ENCODE measurements at places on chromosomes 16 and 17.

DNA sequence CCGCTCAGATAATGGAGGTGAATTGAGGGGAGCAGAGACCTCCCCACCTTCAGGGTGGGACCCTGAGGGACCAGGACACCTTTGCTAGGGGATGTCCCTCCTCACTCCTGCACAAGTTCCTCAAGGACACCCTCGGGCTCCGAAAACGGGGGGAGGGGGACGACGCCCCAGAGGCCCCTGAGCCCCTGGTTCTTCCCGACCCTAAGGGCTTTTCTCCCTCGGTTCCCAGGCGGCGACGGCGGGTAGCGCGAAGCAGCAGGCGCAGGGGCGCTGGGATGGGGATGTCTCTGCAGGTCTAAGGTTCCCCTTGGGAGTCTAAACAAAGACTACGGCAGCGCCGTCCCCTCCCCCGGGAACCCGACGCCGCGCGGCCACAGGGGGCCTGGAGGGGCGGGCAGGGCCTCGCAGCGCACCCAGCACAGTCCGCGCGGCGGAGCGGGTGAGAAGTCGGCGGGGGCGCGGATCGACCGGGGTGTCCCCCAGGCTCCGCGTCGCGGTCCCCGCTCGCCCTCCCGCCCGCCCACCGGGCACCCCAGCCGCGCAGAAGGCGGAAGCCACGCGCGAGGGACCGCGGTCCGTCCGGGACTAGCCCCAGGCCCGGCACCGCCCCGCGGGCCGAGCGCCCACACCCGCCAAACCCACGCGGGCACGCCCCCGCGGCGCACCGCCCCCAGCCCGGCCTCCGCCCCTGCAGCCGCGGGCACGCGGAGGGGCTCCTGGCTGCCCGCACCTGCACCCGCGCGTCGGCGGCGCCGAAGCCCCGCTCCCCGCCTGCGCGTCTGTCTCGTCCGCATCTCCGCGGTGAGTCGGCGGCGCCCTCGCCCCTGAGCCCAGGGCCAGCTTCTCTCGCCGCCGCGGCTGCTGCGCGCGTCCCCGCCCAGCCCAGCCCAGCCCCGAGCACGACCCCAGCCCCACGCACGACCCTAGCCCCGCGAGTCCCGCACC, 36.7 kb upstream of the NDRG4 start:
- no peak for DNase-seq

DNA sequence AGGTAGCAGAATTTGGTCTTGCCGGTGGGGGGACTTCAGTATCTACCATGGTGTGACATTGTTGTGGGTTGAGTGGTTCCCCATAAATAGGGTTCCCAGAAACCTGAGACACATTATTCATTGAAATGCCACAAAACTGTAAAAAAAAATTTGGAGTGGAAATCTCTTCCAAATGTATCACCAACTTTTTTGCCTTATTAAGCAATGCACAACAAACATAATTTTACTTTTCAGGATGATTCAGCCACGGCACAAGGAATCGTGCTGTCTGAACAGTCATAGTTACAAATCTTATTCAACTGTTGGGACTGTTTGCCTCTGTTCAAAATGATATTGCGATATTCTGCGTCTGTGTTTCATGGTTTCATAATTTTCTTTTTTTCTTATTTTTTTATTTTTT, 181.2 kb downstream of the NTN1 start:
- no peak for DNase-seq

DNA sequence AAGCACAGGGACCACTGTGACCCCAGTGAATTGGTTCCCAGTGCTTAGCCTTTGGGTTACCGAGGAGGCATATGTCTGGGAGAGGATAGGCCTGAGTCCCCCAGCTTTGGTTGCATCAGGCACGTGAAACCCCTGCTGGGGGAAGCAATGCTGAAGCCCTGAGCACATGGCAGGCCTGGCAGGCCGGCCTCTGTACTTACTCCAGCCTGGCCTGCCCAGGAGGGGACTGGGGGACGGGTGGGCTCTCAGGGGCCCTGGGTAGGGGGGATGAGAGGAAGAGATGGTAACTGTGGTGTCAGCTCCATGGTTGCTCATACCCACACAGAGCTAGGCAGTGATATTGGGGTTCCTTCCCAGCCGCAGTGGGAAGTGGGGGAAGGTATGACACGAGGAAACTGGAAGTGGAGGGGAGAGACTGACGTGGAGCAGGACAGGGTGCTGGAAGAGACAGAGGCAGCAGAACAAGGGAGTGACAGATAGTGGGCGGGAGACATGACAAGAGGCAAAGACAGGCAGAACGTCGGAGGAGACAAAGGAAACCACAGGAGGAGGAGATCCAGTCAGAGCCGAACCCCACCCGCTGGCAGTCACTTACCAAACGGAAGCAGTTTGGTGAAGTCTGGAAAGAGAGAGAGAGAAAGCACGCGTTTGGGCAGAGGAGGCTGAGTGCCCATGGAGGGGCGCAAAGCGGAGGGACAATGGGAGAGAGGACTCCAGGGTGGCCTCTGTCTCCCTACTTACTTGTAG, 9.1 kb downstream of the TMEM208 start:
- DNase-seq = peak; percentile 78

GRCh38 chr17:80852476-80853015, 139.1 kb upstream of the CHMP6 start:
- no peak for DNase-seq

DNA sequence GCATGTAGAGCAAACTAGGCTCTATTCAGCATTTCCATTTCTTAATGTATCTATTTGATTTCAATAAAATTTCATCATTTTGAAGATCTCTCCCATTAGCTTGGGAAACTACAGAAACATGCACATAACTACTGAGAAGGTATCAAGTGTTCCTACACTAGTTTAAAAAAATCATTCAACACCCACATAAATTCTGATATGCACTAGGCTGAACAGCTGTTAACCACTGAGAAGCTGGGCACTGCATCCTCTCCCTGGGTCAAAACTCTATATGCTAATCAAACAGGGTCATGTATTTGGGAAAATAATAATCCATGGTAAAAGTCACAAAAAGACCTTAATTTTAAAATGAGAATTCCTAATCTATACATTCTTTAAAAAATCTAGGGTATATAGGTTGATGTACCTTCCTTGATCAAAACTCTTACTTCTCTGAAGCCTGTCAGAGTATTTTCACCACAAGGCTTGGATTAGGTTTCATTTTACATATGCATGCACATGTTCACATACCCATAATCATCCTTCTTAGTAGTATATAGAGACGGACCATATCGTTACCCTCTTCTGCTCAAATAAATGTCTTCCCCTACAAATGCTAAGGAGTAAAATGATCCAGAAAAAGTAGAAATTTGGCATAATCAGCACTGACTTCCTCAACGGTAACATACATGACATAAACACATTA, 57.2 kb downstream of the KANSL1 start:
- DNase-seq = no peak

DNA sequence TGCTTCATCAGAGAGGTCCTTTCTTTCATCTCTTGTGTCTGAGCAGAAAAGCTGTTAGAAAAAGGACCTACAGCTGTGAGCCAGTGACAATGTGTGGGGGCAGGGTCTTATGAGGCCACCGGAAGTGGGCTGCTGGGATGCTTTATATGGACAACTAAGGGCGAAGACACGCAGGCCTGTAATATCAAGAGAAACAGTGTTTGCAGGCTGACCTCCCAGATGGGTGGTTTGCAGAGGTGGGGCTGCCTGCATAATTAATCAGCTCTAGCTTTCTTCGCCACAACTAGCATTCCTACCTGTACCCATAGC, 30.4 kb upstream of the SALL1 start:
- DNase-seq = no peak

DNA sequence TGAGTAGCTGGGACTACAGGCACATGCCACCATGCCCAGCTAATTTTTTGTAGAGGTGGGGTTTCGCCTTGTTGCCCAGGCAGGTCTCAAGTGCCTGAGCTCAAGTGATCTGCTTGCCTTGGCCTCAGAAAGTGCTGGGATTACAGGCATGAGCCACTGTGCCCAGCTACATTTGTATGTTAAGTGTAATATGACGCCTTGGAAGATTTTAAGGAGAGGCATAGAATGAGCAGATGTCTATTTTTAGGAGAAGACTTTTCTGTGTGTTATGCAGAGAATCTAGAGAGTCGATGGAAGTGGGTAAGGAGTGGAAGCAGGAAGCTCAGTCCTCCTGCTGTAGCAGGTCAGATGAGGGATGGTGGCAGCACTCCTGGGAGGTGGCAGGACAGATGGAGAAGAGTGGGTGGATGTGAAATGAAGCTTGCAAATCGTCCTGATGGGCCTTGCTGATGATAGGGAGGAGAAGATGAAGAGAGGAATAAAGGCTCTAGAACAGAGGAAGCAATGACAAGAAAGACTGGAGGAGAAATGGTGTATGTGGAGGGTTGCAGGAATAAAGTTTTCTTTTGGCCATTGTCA, 125.3 kb downstream of the SHISA6 start:
- no peak for DNase-seq

DNA sequence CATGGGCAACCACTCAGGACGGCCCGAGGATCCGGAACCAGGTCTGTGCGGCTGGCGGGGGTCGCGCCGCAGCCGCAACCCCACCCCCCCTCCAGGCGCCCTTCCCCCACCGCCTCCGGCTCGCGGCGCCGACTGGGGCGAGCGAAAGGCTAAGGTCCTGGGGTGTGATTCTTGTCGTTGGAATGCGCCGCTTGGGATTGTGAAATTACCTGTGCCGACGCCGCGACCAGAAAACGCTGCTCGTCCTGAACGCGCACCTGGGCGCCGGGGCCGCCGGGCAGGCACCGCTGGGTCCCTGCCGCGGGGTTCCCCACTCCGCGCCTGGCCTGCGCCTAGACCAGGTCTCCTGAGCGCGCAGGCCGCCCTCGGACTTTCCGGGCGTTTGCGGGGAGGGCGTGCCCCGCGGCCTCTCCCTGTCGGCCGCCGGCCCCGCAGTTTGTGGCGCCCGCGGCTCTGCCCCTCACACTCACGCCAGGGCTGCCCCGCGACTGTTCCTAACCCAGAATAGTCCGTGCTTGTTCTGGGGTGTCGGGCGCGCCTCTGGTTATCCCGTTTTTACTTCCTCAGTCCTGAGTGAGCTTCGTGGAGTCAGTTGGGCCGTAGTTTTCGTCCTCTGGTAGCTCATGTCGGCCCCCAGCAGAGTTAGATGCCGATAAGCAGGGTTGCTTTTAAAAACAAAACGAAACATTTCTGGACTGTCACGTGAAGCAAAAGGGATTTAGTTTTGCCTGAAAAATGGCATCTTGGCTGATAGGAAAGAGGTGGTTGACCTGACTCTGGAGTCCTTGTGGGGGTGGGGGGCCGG, 147.2 kb downstream of the SPECC1 start:
- DNase-seq = no peak

DNA sequence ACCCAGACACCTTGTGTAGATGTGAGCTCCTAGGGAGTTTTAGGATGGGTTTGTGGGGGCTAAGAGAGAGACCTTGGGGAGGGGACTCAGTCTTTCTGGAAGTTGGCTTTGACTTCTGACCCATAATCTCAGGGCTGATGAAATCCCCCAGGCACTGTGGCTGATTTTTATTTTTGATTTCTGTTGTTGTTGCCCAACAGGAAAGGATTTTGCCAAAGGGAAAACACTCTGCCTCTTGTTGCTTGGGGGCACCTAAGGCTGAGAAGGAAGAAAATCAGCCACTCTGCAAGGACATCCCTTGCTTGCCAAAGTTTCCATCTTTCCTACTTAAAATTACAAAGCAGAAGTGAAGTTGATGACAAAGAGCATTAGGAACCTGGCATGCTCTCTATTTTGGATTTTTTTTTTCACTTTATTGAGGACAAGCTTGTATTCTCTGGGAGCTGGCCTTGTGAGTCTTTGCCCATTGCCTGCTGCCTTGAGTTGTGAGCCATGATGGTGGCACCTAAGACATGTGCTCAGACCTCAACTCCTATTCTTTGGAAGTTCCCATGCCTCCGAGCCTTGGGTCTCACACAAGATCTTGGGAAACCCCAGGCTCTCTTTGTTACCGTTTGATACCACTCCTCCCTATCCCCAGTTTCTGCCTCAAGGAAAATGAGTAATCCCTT, 3.2 kb upstream of the C1QTNF1 start:
- no peak for DNase-seq

GRCh38 chr17:6488008-6488539, 43.8 kb downstream of the PIMREG start:
- no peak for DNase-seq

All from CD4-positive, alpha-beta T cell treated with Interleukin-21 for 1 hour (primary cell).